Renal cortex interstitium (tissue), 15 donors: ENCODE measurements at places on chromosomes 6 and 20. TPM values are rescaled to one million over a fixed set of nuclear protein-coding genes. Genes with fewer than 3 reads are reported as not detected.

DNA sequence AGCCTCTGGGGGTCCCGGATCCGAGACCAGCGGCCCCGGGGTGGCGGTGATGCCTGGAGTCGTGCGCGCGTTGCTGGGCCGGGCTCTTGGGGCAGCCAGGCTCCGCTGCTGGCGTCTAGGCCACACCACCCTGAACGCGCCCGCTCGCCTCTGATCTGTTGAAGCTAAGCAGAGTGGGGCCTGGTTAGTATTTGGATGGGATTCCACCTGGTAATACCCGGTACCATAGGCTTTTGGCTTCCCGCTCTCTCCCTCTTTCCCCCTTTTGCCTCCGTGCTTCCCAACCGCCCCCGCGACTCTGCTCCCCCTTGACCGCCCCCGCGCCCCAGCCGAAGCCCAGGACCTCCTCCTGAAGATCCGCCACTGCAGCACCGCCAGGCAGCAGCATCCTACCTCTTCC is 1383.5 kb upstream of the DEFB115 start:
- no peak for DNase-seq

DNA sequence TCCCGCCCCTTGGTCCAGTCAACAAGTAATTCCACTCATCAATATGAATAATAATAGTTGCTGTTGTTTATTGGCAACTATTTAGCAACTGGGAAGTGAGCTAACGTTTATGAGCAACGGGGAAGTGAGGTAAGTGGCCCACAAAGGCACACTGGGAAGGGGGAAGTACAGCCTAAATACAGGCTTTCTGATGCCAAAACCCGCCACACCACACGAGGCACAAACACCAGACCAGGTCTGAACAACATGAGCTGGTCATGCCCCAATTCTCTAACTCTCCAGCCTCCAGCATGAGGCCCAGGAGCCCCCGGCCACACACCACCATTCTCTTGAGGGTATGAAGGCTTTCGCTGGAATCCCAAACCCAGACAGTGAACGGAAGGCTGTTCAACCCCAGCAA is 50.8 kb downstream of the PREX1 start:
- no peak for DNase-seq

Gene TINAG
- 24.3 TPM for polyA plus RNA-seq

Gene GTF2H4
- 48.3 TPM for polyA plus RNA-seq
